Cardiac muscle cell (in vitro differentiated cells and primary cell): ENCODE measurements at places on chromosomes 1 and 21.

DNA sequence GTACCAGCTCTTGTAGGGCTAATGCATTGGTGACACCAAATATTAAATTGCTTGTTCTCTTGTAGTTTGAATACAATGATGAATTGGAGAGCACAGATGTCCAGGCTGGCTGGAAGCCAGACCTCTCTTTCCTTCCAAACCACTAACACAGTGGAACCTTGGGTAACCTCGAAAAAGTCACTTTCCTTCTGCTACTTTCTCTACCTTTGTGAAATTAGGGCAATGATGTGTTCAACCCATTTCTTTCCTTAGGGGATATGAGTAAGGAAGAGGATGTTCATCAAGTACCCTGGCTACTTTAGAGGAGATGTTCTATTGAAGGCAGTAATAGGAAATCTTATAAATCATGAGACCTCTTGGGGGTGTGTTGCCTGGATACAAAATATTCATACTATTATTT is 55.7 kb downstream of the XCL2 start:
- no peak for DNase-seq

DNA sequence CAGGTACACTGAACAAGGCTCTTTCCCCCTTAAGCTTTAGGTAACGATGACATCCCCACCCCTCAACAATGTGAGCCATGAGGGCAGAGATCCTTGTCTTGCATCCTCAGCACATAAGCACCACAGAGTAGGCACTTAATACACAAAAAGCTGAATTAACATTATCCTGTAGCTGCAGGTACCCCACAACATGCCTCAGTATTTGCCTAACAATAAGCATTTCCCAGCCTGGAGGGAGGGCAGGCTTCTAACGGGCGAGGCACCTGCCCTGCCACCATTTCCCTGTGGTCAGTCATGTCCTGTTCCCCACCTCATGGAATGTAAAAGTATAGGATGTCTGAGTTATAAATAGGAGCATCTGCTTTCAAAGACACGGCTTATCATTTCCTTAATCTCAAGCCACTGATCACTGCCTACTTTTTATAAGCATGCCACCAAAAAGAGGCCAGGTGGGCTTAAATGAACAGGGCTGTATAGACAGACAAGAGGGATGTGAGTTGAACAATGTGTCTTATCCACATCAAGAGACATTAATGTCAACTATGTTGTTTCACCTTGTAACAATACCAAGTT is 3.4 kb downstream of the CAPZB start:
- no peak for DNase-seq

DNA sequence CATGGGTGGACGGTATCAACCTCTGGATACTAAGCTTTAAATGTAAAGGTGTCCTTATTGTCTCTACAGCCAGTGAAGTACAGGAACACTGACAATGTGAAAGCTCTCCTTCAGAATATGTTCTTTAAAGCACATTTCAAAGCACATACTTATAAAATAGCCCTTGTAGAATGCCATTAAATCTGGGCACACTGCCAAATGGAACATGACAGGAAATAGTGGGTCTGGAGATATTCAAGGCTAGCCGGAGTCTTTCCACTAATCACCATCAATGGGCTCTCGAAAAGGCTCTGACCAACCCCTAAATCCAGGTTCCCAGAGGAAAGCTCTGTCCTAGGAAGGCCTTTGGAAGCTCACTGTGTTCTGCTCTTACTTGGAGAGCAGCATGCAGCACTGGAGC is 46.6 kb downstream of the PLD5 start:
- peak; percentile 75 for DNase-seq

GRCh38 chr1:226814751-226815537 is 55.5 kb upstream of the PSEN2 start:
- DNase-seq, result peak; percentile 71

DNA sequence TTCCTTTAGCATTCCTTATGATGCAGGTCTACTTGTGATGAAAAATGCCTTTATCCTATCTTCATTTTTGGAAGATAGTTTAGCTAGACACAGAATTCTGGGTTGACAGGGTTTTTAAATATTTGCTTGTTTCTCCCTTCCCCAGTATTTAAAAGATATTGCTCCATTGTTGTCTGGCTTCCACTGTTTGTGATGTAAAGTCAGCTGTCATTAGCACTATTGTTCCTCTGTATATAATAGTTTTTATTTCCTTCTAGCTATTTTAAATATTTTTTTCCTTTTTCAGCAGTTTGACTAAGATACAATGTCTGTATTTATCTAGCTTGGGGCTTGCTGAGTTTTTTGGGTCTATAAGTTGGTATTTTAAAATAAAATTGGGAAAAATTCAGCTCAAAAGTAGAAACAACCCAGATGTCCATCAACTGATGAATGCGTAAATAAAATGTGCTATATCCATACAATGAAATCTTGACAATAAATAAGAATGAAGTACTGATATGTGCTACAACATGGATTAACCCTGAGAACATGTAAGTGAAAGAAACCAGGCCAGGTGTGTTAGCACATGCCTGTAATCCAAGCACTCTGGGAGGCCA is 11.2 kb downstream of the IFT25 start:
- no peak for DNase-seq

- no peak for DNase-seq
Observed at GRCh38 chr1:22643928-22644327, 495 bp downstream of the C1QC start.

DNA sequence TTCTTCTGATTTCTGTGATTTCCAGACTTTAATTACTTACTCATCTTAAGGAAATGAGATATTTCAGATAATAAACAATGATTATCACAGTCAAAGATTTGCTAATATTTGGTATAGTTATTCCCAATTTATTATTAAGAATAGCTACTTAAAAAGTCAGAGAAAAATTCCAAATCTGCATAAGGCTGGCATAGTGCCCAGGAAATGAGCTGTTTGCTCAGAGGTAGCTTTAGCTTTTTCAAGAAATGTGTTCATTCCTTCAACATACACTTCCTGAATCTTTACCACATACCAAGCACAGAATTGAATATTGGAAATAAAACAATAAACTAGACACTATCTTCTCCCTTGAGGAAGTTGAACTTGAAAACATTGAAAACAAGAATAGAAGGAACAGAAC is 44.3 kb upstream of the KCNK1 start:
- no peak for DNase-seq

DNA sequence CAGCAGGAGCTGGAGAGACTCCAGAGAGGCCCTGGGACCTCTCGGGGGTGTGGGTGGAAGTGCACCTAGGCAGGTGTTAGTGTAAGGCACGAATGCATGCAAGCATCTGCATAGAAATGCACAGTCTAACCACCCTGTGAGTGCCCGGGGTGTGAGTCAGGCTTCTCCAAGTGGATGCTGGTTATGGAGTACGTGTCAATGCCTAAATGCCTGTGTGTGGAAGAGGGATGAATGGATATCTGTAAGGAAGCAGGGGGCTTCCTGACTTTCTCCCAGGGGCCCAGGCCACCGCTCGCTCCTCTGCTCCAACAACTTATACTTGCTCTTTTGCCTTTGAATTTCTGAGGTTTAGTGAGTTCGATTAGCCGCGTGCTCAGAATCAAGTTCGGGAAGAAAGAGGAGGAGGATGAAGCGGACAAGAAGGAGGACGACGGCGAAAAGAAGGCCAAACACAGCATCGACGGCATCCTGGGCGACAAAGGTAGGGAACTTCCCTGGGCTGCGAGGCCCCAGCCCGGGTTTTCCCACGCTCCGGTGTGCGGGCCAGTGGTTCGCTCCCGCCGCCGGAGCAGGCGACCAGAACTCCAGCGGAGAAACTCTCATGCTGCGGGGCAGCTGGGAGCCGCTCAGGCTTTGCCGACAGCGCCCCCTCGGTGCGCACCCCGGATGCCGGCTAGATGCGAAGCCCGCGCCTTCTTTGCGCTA is 5.4 kb downstream of the PAX7 start:
- DNase-seq, result no peak

DNA sequence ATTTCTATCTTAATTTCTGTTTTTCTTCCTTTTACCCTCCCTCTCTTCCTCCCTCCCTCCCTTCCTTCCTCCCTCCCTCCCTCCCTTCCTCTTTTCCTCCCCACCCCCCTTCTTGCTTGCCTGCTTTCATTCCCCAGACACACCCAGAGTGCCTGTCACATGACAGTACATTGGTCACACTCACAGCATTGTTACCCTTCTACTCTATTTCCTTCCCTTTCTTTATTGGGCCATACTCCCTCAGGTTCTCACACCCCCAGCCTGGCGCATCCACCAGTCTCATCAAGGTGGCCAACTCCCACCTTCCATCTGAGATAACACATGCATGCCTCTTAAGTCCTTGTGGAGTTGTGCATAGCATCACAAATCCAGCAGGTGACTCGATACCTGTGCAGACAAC is 10.9 kb downstream of the TMPRSS3 start:
- DNase-seq, result no peak

- no peak for DNase-seq
Observed at GRCh38 chr1:160708118-160708517, 3.5 kb downstream of the CD48 start.

DNA sequence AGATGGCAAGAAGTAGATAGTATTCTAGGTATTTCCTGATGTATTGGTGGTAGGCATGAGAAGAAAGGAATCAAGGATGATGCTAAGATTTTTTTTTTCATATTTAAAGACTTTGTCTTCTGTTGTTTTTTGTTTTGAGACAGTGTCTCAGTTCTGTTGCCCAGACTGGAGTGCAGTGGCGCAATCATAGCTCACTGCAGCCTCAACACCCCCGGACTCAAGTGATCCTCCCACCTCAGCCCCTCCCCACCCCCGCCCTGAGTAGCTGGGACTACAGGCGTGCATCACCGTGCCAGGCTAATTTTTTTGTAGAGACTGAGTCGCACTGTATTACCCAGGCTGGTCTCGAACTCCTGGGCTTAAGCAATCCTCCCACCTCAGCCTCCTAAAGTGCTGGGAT is 2.8 kb upstream of the CAPZB start:
- peak; percentile 62 for DNase-seq

- DNase-seq, result peak; percentile 27
Observed at GRCh38 chr1:171218661-171219060, 29.6 kb upstream of the FMO1 start.

- DNase-seq, result no peak
Observed at GRCh38 chr1:40769815-40770214, 13.8 kb upstream of the KCNQ4 start.

DNA sequence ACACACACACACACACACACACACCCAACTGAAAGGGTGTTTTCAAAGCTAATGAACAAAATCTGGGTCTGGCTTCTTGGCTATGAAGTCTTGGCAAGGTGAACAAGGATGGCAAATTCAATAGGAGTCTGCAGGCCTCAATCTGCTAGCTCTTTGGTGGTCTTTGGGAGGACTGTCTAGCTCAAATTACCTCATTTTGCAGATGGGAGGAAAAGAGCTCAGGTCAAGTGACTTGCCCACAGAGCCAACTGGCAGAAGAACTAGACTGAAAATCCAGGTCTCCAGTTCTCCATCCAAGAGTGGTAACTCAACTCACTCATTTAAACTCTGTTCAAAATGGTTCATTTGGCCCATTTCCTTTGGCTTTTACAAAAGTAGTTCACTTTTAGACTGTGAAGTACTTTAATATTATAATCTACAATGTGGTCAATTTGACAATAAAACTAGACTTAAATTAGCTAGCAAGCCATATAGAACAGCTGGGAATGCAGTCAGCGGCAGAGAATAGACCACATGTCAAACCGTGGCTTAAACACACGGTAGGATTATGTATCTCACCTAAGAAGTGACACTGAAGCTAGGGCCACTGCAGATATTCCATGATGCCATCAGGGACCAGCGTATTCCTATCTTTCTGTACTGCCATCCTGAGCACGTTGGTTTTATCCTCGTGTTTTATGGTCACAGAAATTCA is 112.9 kb downstream of the APP start:
- DNase-seq, result no peak

DNA sequence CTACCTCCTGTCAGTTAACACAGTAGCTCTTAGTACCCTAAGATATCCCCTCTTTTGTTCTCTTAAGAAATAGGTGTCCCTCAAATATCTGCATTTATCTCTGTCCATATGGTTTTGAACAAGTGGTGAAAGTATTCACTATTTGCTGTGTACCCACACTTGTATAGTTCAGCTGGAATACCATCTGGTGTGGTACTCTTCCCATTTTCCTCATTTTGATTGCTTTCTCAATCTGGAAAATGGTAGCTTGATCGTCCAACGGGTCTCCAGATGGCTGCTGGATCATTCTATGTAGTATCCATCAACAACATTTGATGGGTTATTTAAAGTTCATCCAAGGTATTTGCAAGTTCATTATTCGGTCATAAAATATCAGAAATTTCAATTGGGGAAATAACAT is 100.3 kb upstream of the DPYD start:
- DNase-seq, result no peak

GRCh38 chr1:8706291-8706690 is 111.1 kb downstream of the RERE start:
- no peak for DNase-seq

DNA sequence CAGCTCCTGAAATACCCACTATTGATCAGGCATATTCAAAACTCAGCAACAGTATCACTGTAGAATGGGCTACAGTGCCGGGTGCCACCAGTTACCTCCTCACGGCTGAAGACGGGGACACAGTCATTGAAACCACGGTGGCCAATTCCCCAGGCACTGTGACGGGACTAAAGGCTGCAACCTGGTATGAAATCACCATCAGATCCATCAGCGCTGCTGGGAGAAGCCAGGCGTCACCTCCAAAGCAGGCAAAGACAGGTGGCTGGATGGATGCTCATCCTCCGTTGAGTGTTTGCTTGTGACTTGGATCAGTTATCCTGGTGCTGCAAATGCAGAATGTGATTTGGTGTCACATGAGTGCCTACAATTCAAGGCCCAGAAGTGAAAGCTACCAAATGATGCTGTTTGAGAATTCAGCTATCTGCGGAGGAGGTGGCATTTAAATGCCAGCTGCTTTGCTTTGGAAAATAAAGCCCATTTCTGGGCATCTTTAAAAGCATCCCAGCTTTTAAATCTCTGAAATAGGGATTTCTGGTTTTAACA is 5.1 kb downstream of the FNDC7 start:
- DNase-seq, result no peak

DNA sequence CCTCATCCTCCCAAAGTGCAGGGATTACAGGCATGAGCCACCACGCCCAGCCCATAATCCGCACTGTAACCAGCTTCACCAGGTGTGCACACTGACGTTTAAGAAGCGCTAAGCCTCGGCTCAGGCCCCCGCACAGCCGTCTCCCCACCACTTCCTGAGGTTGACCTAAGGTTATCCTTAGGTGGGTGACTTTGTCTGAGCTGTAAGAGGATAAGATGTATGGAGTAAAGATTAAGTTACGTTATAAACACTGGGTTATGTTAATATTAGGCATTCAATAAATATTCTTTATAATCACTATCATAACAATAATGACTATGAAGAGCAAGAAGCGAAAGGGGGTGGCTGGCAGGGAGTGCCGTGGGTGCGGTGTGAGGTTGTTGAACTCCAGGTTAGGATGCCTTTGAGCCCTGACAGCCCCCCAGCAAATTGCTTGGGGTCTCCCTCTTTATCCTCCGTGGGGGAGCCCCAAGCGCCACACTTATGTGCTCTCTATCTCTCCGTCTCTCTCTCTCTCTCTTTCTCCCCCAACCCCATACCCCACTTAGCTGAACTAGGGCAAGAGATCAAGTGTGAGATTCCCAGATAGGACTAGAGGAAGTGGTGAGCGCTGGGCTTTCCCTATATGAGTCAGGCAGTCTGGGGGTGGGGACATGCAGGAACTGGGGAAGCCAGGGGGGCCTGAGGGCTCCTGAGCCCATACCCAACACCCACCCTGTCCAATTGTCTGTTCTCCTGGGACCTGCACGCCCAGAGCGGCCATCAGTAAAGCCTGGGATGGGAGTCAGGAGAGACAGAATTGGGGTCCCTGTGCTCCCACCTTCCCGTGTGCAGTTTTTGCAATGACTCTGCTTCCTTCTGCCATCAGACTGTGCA is 7.6 kb downstream of the EFHD2 start:
- peak; percentile 42 for DNase-seq

GRCh38 chr1:168227620-168228019 is 1.8 kb downstream of the SFT2D2 start:
- DNase-seq, result no peak

GRCh38 chr1:202217951-202218350 is 24.4 kb downstream of the LGR6 start:
- DNase-seq, result no peak
